ENCODE measurements at places on chromosomes 7 and 10.

GRCh38 chr10:67603701-67604100, 92.3 kb downstream of the CTNNA3 start:
- no peak for DNase-seq

GRCh38 chr10:117590101-117590875, 47.7 kb downstream of the EMX2 start:
- DNase-seq: no peak

DNA sequence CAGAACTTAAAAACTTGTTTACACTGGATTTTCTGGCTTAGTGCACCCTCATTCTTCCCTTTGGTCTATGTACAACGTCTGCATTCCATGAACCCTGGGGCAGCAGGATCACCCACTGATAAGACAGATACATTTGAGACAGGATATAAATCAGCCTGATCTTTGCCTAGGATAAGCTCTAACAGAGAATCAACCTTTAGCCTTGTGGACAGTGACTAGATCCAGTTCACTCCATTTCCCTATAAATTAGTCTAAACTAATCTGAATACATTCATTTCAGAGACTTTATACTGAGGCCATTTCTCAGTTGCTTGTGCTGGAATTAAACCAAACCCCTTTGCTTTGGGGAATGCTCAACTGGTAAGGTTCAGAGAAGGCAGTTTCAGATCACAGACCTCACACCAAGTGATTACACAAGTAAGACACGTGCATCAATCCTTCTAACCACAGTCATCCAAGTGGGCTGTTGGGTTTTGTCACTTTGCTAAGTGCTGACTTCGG, 639.8 kb upstream of the FZD8 start:
- no peak for DNase-seq

GRCh38 chr7:101093906-101094305, 8.6 kb downstream of the TRIM56 start:
- DNase-seq: no peak

- DNase-seq: no peak
Observed at GRCh38 chr10:24119896-24120295, 89.0 kb upstream of the KIAA1217 start.

GRCh38 chr7:124702385-124702784, 63.2 kb downstream of the GPR37 start:
- no peak for DNase-seq

DNA sequence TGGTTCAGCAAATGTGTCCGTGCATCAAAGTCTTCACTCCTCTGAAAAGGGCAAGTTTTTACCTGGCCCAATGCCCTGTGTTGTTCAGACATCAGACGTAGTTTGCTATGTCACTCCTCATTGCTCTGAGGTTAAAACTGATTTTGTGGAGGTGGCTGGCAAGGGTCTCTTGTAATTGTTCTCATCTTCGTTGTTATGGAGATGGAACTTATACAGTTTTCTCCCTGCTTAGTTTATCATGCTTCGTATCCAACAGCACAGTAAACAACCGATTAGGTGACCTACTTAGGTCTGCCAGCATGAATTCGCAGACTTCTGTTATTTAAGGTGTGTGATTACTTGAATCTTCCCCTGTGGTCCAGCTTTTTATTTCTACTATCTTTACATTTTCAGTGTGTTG, 274.1 kb upstream of the SMIM30 start:
- no peak for DNase-seq

GRCh38 chr7:111393011-111393754, 169.1 kb downstream of the IMMP2L start:
- DNase-seq: no peak

DNA sequence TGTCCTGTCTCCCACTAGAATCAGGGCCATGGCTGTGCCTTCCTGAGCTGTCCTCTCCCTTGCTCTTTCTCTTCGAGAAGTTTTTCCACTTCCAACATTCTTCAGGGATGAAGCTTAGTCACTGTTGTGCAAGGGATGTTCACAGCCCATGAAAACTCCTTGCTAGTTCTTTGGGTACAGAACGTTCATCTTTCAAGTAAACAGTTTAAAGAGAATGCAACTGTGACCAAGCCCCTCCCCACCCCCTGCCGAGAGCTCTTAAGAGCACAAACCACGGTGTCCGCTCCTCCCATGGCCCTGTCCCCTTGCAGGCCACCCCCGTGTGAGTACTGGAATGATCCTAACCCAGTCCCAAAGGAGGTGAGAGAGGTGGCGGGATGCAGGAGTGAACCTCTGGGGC, 161.1 kb upstream of the RHEB start:
- DNase-seq: no peak

DNA sequence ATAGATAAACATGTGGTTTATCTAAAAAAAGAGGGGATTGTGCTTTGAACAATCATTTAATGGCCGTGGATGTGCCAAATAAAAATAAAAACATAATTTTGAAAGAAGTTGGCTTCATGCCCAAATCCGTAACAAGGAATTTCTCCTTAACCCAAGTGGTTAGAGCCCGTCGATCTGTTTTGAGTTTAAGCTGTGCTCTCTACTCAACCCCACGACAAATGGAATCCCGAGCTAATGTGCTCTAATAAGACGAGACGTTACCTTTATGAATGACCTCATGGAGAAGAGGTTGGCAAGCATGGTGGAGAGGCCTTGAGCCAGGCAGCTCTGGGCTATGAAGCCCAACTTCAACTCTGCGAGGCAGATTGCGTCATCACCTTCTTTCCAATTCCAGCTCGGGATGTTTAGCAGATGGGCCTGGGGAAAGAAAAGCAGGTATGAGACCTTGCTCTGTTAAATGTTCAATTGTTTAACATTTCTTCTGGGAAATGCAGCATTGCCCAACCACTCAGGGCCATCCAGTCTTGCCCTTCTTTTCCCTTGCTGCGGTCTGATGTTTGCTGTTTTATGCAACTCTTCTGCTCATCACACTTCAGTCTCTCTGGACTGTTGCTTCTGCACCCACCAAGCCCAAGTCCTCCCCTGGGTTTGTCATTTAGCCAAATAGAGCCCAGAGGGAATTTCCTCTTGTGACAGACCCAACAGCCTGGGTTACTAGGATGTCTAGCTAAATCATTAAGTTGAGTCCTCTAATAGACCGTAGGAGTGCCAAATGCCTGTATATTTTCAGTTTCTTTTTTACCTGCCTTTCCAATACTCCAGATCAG, 564.6 kb downstream of the KCNMA1 start:
- DNase-seq: no peak

DNA sequence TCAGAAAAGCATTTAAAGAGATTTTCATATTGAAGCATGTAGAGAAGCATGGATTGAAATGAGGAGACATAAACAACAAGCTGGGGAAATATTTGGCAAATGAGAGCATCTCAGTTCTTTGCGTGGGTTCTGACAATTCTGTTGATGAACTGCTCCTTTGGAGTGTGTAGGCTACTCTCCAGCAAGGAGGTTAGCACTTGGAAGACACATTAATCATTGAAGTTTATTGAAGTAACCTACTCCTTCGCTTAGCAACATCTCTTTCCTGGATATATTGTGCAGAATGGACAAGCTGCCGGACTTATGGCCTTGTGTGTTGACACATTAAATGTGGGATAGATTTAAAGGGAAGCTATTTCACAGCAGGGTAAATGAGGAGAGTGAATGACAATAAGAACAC, 354.5 kb upstream of the VWC2 start:
- DNase-seq: no peak

- no peak for DNase-seq
Observed at GRCh38 chr7:122438006-122438405, 133.5 kb upstream of the FEZF1 start.

DNA sequence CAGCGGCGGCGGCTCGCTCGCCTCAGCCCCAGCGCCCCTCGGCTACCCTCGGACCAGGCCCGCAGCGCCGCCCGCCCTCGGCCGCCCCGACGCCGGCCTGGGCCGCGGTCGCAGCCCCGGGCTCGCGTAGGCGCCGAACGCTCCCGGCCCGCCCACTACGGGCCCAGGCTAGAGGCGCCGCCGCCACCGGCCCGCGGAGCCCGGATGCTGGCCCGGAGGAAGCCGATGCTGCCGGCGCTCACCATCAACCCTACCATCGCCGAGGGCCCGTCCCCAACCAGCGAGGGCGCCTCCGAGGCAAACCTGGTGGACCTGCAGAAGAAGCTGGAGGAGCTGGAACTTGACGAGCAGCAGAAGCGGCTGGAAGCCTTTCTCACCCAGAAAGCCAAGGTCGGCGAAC, 18.2 kb upstream of the TSPAN33 start:
- no peak for DNase-seq

- peak; percentile 59 for DNase-seq
Observed at GRCh38 chr7:25384788-25385505, 156.7 kb upstream of the NPVF start.

DNA sequence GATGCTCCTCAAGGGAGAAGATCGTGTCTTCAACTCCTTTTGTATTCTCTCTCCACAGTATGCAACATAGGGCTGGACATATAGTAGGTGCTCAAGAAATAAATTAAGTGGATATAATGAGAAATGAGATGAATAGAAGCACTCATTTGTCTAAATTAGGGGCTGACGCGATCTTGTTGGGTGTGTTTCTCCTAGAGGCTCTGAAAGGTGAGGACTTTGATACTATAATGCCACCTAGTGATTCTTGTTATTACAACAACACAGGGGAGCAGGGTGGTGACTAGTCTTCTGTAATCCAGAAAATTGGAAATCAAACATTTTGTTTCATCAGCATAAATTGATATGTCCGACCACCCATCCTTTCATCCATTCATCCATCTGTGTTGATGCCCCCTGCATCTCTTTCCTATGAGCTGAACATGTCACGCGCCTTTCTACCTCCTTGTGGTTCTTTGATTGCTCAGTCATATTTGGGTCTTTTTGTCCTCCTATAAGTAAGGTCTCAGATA, 3.5 kb upstream of the CFAP58 start:
- peak; percentile 22 for DNase-seq

- DNase-seq: no peak
Observed at GRCh38 chr7:39085189-39085588, 107.5 kb downstream of the POU6F2 start.

DNA sequence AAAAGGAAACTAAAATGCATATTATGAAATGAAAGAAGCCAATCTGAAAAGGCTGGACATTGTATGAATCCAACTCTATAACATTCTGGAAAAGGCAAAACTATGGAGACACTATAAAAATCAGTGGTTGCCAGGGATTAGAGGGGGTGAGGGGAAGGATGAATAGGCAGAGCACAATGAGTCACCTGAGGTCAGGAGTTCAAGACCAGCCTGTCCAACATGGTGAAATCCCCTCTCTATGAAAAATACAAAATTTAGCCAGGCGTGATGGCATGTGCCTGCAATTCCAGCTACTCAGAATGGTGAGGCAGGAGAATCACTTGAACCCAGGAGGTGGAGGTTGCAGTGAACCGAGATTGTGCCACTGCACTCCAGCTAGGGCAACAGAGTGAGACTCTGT, 324.8 kb upstream of the PHYHIPL start:
- DNase-seq: no peak

DNA sequence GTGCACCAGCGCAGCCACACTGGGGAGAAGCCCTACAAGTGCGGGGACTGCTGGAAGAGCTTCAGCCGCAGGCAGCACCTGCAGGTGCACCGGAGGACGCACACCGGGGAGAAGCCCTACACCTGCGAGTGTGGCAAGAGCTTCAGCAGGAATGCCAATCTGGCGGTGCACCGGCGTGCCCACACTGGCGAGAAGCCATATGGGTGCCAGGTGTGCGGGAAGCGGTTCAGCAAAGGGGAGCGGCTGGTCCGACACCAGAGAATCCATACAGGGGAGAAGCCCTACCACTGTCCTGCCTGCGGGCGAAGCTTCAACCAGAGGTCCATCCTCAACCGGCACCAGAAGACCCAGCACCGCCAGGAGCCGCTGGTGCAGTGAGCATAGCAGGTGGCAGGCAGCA, 12.9 kb downstream of the ZSCAN25 start:
- DNase-seq: no peak

- no peak for DNase-seq
Observed at GRCh38 chr7:52410032-52410431, 625.4 kb upstream of the POM121L12 start.

DNA sequence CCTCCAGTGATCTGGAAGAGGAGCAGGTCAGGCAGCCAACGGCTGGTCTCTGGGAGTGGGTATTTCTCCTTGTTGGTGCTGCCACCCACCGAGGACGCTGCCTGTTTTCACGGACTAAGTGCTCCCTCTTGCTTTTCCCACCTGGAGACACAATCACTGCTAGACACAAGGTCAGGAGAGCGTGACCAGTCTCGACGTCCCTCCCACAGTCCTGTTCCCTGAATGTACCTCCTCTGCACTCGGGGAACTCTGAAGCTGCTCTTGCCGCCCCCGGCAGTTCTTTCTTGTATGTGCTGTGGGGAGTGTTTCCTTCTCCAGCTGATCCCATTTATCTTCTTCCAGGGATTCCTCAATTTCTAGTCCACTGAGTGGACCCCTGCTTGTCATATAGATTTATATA, 89.4 kb downstream of the CYTH3 start:
- DNase-seq: no peak

GRCh38 chr7:79453266-79453557, 255 bp downstream of the MAGI2 start:
- no peak for DNase-seq

DNA sequence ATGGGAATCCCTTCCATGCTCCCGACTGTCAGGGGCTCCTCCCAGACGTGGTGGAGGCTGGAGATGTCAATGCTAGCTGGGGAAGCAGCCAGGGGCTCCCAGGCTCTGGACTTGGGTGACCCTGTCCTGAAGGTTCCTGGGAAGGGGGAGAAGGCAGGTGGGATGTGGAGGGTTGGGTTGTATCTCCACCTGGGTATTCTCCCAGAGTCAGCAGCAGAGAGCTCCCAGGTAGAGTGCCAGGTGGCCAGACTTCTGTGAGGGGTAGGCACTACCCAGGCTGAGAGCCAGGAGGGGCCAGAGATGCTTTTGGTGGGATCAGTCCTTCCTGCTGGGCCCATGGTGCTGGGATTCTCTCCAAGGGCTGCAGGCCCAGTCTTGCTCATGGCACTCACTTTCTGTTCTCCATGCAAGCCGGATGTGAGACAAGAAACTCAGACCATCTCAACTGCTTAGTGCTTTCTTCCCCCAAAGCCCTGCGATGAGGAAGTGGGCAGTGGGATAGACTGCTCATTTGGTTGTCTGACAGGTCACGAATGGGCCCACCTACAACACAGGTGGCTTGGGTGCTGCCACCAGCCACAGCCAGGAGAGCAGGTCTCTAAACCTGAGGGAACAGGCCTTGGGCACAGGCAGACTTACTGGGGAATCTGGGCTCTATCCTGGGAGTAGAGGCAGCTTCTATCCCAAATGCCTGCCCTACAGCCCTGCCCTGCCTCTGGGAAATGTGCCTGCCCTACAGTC, 52.5 kb upstream of the CAMK2B start:
- DNase-seq: no peak

DNA sequence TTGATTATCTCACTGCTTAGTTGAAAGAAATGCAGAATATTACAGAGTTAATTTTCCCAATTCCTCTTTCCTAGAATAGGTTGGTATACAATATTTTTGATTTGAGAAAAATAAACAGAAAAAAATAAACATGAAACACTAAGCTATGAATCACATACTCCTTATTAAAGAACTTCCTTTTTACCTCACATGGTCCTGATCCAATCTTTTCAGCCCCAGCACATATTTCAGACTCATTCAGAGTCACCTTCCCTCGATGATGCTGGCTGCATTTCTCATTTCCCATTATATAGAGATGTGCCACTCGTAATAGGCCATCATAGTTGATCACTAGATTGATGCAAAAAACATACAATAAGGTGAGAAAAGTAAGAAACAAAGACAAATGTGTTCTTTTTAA, 64.6 kb downstream of the HGF start:
- no peak for DNase-seq
